ENCODE measurements at places on chromosomes 11 and 22.
A peak's percentile ranks its signal among the peaks of the same experiment; 100 is the strongest.

DNA sequence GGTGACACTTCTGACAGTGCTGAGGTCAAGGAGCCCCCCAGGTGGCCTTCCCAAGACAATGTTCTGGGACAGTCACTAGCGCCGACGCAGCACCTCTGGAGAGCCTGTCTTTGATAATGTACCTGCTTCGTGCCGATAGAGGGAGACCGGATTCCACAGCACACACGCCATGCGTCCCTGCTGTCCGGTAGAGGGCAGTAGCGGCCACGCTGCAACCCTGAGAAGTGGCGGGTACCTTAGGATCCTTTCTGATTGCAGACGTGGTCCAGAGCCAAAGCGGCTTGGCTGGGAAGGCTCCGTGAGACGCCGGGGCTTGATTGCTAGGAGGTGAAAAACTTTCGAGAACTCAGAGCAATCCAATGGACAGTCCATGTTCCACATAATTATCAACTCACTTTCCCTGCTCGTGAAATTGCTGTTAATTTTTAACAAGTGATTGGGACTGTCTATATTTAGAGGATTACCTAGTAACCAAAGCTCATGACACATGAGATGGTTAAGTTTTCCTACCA is 11.4 kb upstream of the BARX2 start:
- DNase-seq = peak; percentile 97

GRCh38 chr11:80167766-80168165 is 726.9 kb upstream of the TENM4 start:
- DNase-seq = no peak

- DNase-seq = no peak
Measured at GRCh38 chr11:44998051-44998450, 47.4 kb upstream of the TP53I11 start.

DNA sequence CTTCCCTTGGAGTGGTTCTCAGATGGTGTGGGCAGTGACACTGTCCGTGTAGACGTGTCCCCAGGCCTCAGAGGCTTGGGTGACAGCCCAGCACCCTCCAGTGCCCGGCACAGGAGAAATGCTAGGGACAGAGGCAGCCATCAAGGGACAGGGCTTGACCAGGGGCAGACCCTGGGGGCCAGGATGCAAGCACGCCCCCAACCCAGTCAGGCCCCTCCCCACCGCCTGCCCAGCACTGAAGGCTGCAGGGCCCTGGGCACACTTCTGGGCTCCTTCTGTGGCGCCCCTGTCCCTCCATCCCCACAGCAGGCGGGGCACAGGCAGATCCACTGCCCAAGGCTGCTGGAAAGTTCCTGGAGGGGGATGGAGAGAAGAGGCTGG is 11.1 kb downstream of the IGF2 start:
- DNase-seq = no peak

GRCh38 chr22:36741204-36741793 is 34.6 kb downstream of the IFT27 start:
- no peak for DNase-seq

DNA sequence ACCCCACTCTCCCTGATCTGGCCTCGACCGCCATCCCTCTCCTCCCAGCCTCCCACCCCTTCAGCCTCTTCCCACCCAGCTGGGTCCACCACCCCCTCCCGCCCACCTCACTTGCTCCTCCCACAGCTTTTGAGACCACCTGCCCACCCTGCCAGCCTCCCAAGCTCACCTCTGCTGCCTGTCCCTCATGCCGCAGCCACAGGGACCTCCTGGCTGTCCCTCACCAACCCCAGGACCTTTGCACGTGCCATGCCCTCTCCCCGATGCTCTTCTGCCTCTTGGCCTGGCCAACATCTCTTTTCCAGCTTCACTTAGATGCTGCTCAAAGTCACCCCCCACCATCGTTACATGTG is 6.5 kb downstream of the PNPLA5 start:
- DNase-seq = no peak

DNA sequence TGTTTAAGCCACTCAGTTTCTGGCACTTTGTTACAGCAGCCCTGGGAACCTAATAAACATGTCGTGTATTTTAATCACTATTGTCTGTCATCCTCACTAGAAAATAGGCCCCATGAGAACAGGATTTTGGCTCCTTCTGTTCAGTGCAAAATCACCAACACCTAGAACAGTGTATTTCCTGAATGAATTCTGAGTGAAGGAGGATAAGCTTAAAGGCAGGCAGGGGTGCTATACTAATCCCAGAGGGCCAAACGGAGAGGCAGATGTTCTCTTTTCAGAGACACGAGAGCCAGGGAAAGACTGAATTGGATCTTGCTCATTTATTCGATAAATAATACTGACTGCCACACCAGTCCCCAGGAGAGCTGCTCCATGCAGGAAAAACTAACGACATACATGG is 10.4 kb downstream of the SMCO4 start:
- DNase-seq = no peak

- DNase-seq = peak; percentile 78
Measured at GRCh38 chr11:122202951-122203456, 87.0 kb upstream of the BLID start.

GRCh38 chr11:72712168-72712751 is 38.0 kb upstream of the PDE2A start:
- DNase-seq = no peak

DNA sequence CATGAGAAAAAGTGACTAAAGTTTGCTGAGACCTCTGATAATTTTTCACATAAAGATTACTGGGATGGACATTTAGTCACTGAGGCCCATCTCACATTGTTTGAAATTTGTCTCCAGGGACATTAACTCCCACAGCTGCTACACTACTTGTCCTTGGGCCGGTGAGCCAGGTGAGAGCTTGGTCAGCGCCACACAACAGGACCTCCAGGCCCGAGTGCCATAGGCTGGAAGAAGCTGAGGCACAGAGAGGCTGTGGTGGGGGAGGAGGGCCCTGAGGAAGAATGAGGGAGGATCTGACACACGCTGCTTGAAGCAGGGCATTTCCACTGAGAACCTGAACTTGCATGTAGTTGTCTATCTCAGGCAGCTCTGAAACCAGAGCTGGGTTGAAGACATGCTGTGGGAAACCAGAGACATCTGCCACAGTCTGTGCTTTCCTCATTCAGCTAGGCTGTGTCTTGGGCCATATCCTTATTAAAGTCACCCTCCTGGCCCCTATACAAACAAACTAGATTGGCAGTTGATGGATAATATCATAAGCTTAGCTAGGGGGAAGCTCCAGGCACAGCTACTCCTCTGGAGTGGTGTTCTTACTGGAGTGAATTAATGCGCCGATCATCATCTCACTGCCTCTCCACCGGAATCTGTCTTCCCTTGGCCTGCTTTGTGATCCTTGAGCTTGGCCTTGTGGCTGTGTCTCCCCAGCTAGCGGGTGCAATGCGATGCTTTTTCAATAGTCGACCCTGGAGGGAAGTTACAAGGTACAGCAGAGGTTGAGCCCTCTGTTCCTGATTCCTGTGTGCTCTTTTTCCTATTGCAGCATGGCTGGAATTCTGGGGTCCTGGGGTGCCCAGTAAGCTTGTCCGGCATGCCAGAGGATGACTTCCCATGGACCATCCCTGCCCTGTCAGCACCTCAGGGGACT is 225.3 kb upstream of the B3GAT1 start:
- no peak for DNase-seq

DNA sequence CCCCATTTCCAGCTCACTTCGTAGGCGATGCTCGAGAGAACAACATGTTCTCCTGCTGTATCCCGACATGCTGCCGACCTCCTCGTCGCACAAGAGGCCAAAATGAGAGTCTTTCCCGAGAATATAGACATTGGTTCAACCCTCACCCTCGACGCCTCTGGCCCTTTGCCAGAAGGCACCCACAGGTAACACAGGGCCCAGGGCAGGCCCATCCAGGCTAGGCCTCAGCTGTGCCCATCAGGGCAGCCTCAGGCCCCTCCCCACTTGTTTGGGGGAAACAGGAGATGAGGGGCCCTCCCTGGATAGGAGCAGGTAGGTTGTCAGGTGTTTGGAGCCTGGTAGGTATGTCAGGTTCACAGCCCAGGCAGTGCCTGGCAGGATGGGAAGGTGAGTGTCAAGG is 2.7 kb upstream of the RGL4 start:
- DNase-seq = no peak

DNA sequence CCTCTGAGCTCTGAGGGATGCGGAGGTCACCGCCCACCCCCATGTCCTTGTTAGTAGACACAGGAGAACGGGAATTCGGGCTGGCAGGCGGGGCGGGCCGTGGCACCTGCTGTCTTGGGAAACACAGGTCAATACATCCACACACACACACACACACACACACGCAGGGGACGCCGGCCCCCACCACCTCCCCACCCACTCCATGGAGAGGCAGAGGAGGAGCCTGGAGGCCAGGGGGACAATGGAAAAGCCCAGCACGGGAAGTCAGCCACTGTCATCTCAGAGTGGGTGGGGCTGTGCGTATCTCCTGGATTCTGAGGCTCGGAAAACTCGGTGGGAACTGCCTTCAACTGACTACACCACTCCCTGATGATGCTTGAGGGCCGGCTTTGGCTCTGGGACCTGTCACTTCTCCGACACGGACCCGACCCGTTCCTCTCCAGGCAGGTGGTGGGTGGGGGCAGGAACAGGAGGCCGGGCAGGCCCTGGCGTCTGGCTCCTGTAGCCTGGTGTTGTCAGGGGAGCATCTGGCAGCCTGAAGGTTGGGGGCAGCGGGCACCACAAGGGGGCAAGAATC is 18.5 kb upstream of the TMEM184B start:
- DNase-seq = no peak

- DNase-seq = no peak
Measured at GRCh38 chr11:105224482-105225253, 85.1 kb upstream of the CARD18 start.

GRCh38 chr22:45975164-45976161 is 1.5 kb downstream of the WNT7B start:
- peak; percentile 51 for DNase-seq

DNA sequence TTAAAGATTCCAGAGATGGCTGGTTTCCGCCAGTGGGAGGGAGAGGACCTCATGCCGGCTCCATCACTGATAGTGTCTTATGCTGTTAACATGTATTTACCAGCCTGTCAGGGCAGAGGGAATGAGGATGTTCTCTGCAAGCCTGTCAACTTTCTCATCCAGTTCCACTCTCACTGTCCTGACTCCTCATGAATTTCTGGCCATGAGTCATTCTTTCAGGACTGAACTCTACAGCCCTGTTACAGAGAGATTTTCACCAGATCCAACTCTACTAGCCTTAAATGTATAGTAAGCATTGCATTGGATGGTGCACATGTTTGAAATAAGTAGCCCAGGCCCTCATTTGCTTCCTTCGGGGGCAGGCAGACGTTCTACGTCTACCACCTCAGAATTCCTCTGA is 387.7 kb downstream of the TMEM135 start:
- no peak for DNase-seq

- DNase-seq = peak; percentile 92
Measured at GRCh38 chr22:26483439-26484359, at the start of the genes HPS4 and SRRD. Gene HPS4, minus strand, starts transcription at chr22:26483783. Its CDS starts 2,021 bp downstream, at chr22:26481762. Gene SRRD, plus strand, starts transcription at chr22:26483877. Its CDS starts 14 bp downstream, at chr22:26483891.

DNA sequence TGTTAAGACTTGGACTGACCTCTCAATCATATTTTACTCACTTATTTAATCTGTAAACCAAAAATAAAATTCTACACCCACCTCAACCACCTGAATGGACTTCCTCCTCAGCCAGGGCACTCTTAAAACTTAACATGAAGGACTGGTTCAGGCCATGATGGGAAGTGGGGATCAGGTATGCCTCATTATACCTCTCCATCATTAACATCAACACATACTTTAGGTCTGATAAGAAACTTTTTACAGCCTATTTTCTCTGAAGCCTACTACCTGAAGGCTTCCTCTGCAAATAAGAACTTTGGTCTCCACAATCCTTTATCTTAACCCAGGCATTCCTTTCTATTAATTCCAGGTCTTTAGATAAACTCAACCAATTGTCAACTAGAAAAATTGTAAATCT is 390.0 kb downstream of the AASDHPPT start:
- no peak for DNase-seq

- DNase-seq = no peak
Measured at GRCh38 chr11:414318-414857, 411 bp downstream of the SIGIRR start.

- DNase-seq = no peak
Measured at GRCh38 chr11:99327527-99327926, 306.8 kb downstream of the CNTN5 start.
